ENCODE measurements at places on chromosomes 6 and 20. TPM values are rescaled to one million over a fixed set of nuclear protein-coding genes. Genes with fewer than 3 reads are reported as not detected.

DNA sequence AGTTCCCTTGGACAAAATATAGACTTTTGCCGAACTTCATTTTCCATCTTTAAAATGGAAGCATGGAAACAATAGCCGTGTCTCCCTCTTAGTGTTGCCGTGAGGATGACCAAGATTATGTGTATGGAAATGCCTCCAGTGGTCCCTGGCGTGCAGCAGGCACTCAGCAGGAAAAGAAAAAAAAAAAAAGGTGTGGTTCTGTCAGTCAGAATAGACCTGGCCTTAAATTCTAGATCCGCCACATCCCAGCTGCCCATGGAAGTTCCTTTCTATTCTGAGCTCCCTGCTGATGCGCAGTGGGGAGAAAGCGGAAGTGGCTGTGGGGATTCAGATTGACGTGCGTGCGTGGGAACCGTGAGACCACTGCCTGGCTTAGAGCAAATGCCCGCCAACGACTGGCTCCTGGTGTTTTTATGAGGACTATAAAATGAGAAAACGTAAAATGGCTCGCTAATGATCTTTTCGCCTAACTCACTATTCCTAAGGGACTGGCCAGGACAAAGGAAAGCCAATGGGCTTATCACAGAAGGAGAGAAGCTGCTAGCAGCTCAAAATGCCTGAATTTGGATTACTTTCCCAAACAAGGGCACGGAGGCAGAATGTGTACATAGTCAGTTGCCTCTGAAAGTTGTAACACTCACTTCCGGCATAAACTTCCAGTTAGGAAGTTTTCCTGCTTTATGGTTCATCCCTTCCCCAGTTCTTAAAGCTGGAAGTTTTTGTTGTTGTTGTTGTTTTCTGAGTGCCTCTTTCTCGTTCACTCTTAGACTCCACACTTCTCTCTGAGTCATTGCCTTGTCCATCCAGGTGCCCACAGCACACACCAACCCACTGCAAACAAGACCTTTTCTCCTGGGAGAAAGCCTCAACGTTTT, 11.4 kb upstream of the PDE10A start:
- no peak overlapping the region for H3K27ac ChIP-seq
- H3K4me1 ChIP-seq = peaks cover 3% of the 10 kb centered on the region
- no peaks in the 10 kb centered on the region for H3K36me3 ChIP-seq
- DNase-seq = no peak
- no peaks in the 10 kb centered on the region for H3K27me3 ChIP-seq
- H3K4me3 ChIP-seq = no peak overlapping the region

DNA sequence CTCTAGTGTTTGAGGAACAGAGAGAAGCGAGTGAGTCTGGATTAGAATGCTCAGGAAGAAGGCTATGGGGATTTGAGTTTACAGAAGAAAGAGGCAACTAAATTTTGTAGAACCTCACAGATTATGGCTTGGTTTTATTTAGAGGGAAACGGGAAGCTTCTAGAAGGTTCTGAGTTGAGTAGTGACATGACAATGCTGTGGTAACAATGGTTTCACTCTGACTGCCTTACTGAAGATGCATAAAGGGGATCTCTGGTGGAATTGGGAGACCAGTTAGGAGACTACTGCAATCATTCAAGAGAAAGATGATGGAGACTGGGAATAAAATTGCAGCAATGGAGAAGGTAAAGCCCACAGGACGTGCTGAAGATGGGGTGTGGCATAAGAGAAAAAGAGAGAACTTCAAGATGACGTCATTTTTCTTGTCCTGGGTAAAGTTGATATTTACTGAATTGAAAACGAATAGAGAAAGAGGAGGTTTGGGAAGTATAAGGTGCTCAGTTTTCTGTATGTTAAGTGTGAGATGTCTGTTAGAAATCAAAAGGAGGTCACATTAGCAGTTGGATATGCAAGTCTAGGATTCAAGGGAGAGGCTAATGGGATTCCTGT, 710.1 kb upstream of the NRSN1 start:
- H3K36me3 ChIP-seq = no peaks in the 10 kb centered on the region
- H3K27ac ChIP-seq = no peak overlapping the region
- DNase-seq = no peak

GRCh38 chr20:57118107-57118769, 148.2 kb downstream of the BMP7 start:
- H3K4me1 ChIP-seq = no peaks in the 10 kb centered on the region
- DNase-seq = no peak
- no peak overlapping the region for H3K27ac ChIP-seq
- no peaks in the 10 kb centered on the region for H3K27me3 ChIP-seq
- no peaks in the 10 kb centered on the region for H3K36me3 ChIP-seq

DNA sequence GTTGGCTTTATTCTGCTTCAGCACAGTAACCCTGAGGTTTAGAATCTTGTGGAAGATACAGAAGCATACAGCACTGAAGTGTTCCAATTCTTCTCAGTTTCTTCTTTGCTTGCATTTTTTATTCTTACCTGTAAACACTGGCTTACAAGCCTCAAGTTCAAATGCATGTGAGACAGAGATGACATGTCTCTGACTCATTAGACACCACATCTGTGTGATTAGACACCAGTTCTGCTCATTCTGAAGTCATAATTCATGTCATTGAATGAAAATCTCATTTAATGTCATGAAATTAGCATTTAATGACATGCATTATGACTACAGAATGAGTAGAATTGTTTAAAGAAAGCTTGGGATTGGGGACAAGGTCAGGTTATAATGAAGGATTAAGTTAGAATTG, 5.8 kb downstream of the GZF1 start:
- no peak overlapping the region for H3K27ac ChIP-seq
- peaks cover 40% of the 10 kb centered on the region for H3K36me3 ChIP-seq
- H3K4me1 ChIP-seq = peaks cover 6% of the 10 kb centered on the region
- H3K4me3 ChIP-seq = no peak overlapping the region
- DNase-seq = no peak

DNA sequence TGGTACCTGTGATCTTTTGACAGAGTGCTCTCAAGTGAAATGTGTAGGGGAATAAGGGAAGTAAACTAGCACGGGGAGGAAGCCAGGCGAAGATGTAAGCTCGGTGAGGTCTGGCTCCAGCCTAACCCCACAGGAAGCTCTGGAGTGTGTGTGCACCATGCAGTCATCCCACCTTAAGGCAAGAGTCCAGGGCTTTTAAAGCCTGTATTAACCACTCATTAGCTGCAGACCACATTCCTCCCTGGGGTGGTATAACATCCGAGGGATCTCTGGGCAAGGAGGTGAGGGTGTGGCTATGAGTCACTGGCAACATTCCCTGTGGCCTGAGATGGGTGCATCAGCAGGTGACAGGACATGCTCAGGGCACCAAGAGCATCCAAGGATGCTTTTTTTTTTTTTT, 12.5 kb upstream of the RANBP9 start:
- H3K4me1 ChIP-seq = no peaks in the 10 kb centered on the region
- H3K36me3 ChIP-seq = no peaks in the 10 kb centered on the region
- no peak for DNase-seq
- no peaks in the 10 kb centered on the region for H3K27me3 ChIP-seq
- H3K27ac ChIP-seq = no peak overlapping the region

- DNase-seq = no peak
- H3K4me3 ChIP-seq = no peak overlapping the region
Observed at GRCh38 chr6:81787313-81788068, 35.0 kb upstream of the TENT5A start.

RAD21L1 gene
- 0.48 TPM for total RNA-seq

APMAP gene
- total RNA-seq = 66.0 TPM

Data from H1 (cell line).